ENCODE measurements at places on chromosomes 11 and 22.
A peak's percentile ranks its signal among the peaks of the same experiment; 100 is the strongest.

DNA sequence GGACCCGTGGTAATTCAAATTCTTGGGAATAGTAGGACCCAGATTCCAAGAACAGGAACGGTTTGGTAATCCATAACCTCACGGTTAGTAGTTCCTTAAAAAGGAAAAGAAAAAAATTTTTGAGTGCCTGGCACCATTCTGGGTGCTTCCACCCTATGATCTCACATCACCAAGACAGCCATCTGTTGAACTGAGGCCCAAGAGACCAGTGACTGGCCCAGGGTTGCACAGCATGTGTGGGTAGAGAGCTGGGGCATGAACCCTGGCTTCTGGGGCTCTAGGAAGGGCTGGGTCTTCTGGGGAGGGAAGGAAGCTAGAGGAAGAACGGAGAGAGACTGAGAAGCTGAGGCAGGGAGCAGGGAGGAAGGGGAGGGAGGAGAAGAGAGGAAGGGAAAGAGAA lies 4.7 kb upstream of the SPI1 start:
- no peak for DNase-seq

GRCh38 chr11:15836795-15837194 lies 519.6 kb downstream of the SOX6 start:
- no peak for DNase-seq

GRCh38 chr22:41620589-41621098 lies at the start of gene DESI1:
TSS of gene DESI1 (minus strand) at chr22:41621043. CDS start at chr22:41620839, 204 bp downstream.
- DNase-seq, result peak; percentile 51

GRCh38 chr11:4025248-4025966 lies 69.2 kb upstream of the RRM1 start:
- no peak for DNase-seq

GRCh38 chr11:101668236-101668635 lies 84.4 kb upstream of the TRPC6 start:
- no peak for DNase-seq

DNA sequence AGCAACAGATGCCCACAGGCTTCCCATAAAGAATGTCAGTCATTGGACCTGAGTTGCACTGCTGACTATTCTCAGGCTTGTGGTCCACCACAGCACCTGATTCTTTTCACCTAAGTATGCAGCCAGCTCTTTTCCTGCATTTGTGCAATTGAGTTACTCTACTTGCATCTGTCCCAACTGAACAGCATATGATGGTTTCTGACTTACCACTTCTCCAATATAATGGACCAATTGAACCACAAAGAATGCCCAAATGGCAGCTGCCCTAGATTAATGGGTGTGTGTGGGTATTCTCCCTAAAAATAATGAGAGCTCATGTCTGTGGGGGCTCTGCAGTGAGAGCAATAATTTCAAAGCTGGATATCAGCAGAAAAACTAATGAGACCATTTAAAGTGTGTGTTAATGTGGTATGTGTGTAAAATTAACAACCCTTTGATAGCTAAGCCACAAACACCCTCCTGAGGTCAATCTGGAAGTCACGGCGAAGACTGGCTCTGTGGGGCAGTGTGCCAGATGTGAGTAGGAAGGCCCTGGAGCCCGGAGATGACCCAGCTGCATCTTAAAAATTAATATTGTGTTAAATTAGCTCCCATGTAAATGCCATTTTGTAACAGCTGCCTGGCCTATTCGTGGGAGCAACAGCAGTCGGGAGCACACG lies 43.8 kb downstream of the SC5D start:
- no peak for DNase-seq

DNA sequence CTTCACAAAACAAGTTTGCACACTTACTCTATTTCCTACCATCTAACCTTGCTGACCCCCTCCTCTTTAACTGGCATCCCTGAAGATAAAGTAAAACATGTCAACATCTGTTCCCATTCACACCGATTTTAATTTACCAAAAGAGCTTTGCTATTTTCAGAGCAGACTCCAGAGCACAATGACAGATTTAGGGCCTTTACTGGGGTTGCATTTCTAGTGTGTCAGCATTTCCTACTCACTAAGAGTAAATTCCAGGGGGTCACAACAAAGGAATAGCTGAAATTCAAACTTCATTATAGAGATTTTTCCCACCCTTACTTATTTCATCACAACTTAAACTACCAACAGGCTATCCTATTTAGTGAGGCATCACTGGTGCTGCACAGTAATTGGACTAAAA lies 60.8 kb downstream of the SOX6 start:
- DNase-seq, result no peak

DNA sequence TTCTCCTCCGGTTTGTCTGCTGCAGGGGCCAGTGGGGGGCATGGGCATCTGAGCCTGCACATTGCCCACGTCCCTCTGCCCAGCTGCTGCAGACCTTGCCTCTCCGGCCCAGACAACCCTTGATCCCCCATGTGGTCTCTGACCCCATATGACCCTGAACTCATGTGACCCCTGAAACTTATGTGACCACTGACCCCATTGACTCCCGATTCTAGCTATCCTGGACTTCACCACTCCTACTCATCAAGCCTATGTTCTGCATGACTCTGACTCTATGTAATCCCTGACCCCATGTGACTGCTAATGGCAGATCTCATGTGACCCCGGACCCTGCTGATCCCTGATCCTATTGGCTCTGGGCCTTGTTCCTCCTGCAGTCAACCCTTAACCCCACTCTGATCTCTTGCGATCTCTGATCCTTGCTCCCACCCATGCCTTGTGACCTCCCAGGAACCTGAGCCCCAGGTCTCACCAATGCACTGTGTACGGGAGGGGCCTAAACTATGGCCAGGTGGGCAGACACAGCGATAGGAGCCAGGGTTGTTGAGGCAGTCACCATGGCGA lies 5.7 kb downstream of the LTBP3 start:
- DNase-seq, result no peak

GRCh38 chr11:94297985-94298576 lies 6.3 kb upstream of the IZUMO1R start:
- no peak for DNase-seq

GRCh38 chr11:61589961-61590360 lies 9.1 kb upstream of the SYT7 start:
- DNase-seq, result no peak

DNA sequence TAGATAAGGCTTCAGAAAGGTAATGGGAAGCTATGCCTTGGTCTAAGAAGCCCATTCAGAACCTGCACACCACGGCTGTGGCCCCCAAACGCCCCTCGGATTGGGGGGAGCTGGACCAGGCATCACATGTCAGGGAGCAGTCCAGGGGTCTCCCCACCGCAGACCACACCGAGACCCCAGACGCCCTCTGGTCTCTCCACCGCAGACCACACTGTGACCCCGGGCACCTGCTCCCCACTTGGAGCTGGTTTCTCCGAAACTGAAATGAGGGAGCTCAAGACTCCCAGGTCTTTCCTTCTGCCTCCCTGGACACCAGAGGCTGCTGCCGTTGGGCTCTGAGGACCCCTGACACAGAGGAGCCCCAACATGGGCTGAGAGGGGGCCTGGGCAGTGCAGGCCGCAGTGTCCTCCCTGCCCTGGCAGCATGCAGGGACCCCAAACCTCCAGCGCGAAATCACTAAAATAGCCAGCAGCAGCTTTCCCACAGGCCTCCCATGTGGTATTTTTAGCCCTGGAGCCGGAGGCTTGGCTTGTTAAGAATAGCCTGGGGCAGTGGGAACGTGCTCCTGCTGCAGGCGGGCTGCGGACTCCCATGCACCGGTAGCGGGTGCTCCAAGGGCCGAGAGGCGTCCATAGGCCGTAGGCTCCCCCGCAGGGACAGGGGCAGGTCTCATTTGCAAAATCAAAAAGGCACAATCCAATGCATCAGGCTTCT lies 7.7 kb downstream of the LINC01488 start:
- DNase-seq, result no peak

GRCh38 chr11:39860931-39861330 lies 1598.5 kb downstream of the LRRC4C start:
- DNase-seq, result no peak

DNA sequence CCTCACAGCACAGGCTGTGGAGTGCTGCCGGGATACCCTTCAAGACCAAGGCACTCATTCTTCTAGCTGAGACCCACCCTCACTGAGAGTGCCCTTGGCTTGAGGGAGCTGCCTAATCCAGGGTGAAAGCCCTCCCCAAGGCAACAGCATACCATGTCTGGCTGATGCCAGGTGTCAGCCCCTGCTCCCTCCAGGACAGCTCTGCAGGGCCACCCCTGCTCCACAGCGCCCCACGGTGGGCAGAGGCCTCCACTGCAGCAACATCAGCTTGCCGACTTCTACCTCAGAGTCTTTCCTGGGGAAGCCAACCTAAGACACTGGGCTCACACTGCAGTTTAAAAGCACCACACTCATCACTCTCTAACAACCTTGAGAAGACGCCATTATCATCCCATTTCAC lies 29.0 kb downstream of the TTLL1 start:
- DNase-seq, result no peak

DNA sequence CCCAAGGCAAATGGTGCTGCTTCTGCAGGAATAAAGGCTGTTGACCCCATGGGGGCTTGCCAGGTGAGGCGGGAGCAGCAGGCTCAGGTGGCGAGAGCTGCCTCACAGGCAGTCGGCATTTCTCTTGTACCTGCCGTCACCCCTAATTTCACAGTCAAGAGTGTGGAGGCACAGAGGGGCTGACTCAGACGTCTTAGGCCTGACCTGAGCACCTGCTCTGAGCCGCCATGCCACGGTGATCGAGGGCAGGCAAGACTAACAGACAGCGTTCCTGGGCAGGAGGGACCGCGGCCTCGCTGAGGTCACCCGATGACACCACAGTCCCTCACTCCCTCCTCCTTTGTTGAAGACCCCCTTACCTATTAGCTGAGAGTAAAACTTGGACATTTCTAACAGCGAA lies 5.2 kb downstream of the ALG12 start:
- DNase-seq, result no peak

GRCh38 chr11:59957094-59957493 lies 6.7 kb upstream of the OOSP4A start:
- DNase-seq, result no peak

GRCh38 chr11:44729713-44730112 lies 3.0 kb downstream of the TSPAN18 start:
- DNase-seq, result no peak

DNA sequence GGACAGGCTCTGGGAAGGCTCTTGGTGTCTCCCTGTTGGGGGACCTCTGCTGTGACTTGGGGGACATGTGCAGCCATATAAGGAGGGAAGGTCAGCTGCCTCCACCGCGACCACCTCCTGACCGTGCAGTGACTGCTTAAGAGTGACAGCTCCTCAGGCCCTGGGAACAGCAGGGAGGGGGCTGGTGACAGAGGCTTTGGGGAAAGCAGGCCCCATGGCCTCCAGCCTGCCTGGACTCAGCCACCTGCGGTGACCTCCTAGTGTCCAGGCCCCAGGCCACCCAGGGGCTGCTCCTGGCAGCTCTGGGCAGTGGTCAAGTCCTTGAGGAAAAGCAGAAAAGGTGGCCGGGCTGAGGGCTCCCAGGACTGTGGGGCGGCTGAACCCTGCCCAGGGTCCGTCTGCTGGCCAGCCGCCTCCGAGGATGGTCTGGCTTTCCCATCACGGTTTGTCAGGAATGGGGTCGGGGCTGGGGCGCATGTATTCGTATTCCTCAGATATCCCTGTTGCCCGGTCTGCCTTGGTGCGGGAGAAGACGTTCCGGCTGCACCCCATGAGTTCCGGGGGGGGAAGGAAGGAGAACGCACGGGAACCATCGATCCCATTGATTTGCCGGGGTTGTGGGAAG lies 96.8 kb downstream of the WNT7B start:
- DNase-seq, result no peak

GRCh38 chr11:65300621-65301275 lies 13.9 kb upstream of the CDC42EP2 start:
- DNase-seq, result no peak

- DNase-seq, result no peak
Measured at GRCh38 chr22:27877501-27877900, 41.6 kb downstream of the PITPNB start.

- no peak for DNase-seq
Measured at GRCh38 chr22:31626427-31627150, 35.4 kb downstream of the PISD start.
